Fibroblast of skin of back (primary cell): ENCODE measurements at places on chromosomes 2 and 18.

DNA sequence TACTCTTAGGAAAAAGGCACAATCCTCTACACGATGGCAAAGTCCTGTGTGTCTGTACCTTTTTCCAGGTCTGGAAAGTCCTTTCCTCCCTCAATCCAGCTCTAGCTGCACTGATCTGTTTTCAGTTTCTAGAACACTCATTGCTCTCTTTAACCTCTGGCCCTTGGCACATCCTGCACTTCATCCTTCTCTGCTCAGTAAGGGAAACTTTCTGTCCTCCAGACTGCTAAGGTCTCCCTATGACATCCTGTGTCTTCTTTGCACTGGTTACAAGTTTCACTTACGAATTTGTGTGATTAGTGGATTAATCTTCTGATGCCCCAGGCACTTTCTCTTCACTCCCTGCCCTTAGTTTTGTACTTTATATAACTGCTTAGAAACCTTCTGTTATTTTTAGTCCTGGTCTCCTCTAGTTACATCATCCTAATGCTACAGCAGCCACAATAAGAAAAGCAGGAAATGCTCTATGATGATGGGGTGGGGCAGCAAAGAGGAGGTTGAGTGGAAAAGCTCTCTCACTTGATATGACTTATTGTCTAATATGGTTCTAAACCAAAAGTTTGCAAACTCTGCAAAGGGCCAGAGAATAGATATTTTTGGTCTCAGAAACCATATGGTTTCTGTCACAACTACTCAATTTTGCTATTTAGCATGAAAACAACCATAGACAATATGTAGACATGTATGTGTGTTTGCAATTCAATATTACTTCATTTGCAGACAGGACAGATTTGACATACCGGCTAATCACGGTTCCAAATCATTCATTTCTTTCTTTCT lies 568.2 kb downstream of the THSD7B start:
- DNase-seq: peak; percentile 62

DNA sequence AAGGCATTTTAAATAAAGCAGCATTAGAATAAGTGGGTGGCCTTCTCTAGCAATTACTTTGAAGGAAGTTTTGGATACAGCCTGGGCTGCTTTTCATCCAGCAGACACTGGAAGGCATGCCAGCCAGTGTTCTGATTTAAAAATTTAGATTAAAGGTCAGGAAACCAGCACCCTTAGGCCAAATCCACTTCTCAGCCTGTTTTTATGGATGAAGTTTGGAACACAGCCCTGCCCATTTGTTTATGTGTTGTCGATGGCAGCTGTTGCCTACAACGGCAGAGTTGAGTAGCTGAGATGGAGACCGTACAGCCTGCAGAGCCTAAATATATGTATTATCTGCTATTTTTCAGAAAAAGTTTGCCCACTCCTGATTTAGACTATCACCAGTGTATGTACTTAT lies 313.6 kb upstream of the ACVR2A start:
- DNase-seq: no peak

- DNase-seq: no peak
Measured at GRCh38 chr2:28276807-28277206, 115.9 kb upstream of the FOSL2 start.

- DNase-seq: no peak
Measured at GRCh38 chr2:190235551-190236075, 84.0 kb downstream of the HIBCH start.

- peak; percentile 27 for DNase-seq
Measured at GRCh38 chr2:207037896-207038295, 98.6 kb downstream of the CPO start.

- DNase-seq: no peak
Measured at GRCh38 chr2:202187570-202187969, 50.8 kb downstream of the SUMO1 start.

- no peak for DNase-seq
Measured at GRCh38 chr2:222730366-222730999, 59.0 kb downstream of the MOGAT1 start.

DNA sequence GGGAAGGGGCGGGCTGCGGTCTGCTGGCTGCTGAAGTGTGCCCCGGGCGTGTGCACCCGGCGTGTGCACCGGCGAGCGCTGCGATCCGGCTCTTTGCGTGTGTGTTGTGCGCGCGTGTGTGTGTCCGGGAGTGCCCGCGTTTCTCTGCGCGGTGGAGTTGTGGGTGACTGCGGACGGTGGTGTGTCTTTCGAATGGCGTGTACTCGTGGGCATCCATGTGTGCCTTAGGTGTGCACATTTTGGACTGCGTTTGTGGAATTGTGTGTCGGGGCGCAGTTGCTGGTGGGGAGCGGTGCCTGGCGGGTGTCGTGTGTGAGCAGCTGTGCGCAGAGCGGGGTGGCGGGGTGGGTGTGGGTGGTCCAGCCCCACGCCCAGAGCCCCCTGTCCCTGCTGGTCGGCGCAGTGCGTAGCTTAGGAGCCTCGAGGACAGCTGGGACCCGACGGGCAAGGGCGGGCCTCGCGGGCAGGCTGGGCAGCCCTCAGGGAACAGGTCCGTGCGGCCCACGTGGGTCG lies 533 bp downstream of the HPCAL1 start:
- no peak for DNase-seq

GRCh38 chr18:9835113-9835755 lies 50.5 kb upstream of the TXNDC2 start:
- DNase-seq: no peak

DNA sequence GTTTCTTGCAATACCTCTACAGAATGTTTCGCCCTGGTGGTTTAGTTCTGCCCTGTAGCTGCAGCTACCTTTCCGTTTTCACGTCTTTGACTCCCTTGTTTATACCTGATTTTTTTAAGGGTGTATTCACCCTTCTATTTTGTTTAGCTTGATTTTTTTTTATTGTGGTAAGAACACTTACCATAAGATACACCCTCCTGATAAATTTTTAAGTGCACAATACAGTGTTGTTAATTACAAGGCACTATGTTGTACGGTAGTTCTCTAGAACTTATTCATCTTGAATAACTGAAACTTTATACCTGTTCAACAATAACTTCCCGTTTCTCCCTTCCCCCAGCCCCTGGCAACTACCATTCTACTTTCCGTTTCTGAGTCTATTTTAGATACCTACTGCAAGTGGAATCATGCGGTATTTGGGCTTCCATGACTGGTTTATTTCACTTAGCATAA lies 48.9 kb upstream of the NABP1 start:
- no peak for DNase-seq

DNA sequence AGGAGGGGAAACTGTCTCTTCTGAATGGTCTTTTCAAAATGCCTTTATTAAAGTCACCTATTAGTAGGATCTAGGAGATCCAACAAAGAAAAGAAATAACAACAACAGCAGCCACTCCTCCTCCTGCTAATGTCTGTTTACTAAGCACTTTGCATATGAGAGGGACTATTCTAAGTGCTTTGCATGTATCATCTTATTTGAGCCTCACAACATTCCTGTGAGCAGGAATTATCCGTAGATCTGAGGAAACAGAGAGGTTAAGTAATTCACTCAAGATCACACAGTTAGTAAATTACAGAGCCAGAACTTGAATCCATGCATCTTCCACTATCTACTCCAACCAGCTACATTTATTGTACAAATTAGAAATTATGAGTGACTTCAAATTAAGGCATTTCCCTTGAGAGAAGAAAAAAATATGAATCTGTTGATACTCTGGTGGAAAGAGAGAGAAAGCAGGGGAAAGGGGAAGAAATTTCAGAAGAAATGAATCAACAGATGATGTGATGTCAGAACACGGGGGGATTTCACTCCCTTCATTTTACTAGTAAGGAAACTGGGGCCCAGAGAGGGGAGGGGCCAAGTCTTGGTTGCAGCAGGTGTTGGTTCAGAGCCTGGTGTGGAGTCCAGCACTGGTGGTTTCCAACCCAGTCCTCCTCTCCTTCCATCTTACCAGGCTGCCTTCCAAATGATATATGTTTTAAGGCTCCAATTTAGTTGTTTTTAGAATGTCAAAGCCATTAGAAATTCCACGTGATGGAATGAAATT lies 49.7 kb downstream of the TSN start:
- no peak for DNase-seq

GRCh38 chr2:192741889-192742288 lies 547.2 kb upstream of the TMEFF2 start:
- DNase-seq: no peak

GRCh38 chr18:52670896-52671295 lies 330.9 kb downstream of the DCC start:
- DNase-seq: peak; percentile 53

DNA sequence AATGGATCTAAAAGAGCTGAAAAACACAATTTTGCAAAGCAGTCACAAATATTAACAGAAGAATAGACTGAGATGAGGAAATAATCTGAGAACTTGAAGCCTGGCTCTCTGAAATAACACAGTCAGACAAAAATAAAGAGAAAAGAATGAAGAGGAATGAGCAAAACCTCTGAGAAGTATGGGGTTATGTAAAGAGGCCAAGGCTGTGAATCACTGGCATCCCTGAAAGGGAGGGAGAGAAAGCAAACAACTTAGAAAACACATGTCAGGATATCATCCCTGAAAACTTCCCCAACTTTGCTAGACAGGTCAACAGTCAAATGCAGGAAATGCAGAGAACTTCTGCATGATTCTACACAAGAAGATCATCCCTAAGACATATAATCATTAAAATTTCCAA lies 73.5 kb upstream of the LHCGR start:
- peak; percentile 92 for DNase-seq

- no peak for DNase-seq
Measured at GRCh38 chr2:21633911-21634310, 510.1 kb downstream of the TDRD15 start.

DNA sequence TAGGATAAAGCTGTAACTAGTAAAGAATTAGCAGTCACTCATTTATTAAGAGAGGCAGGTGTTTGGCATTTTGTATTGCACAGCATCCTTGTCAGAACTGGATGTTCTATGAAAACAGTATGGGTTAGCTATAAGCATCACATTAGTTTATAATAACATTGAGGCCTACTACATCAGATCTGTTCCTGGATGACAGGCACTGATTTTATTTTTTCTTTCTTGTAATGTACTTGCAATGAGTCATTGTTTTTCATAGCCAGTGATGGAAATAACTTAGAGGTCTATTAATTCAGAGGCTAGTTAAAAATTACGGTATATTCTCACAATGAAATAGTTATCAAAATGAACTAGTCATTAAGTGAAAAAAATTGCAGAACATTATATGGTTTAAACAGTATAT lies 13.0 kb upstream of the RMDN2 start:
- DNase-seq: peak; percentile 70

GRCh38 chr2:130864830-130865800 lies 28.4 kb downstream of the ARHGEF4 start:
- peak; percentile 3 for DNase-seq

DNA sequence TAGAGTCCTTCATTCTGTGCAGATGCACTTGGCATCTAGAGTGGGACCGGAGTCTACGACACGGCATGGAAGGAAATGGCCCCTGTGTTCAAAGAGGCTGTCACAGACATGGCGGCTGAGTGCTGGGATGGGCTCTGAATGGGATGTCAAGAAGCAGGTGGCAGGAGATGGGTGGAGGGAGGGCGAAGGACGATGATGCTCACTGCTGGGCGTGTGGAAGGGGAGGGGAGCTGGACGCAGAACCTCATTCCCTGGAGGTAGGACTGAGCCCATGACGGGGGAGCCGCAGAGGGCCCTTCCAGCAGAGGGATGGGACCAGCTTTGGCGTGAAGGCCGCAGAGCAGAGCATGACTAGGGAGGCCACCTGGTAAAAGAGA lies 18.8 kb upstream of the ALPI start:
- no peak for DNase-seq
